BJ (cell line): ENCODE measurements at places on chromosomes 2 and 18. TPM values are rescaled to one million over a fixed set of nuclear protein-coding genes. Genes with fewer than 3 reads are reported as not detected.

NRP2 gene
- 14.7 and 19.7 TPM in 2 replicates for polyA plus RNA-seq

DNA sequence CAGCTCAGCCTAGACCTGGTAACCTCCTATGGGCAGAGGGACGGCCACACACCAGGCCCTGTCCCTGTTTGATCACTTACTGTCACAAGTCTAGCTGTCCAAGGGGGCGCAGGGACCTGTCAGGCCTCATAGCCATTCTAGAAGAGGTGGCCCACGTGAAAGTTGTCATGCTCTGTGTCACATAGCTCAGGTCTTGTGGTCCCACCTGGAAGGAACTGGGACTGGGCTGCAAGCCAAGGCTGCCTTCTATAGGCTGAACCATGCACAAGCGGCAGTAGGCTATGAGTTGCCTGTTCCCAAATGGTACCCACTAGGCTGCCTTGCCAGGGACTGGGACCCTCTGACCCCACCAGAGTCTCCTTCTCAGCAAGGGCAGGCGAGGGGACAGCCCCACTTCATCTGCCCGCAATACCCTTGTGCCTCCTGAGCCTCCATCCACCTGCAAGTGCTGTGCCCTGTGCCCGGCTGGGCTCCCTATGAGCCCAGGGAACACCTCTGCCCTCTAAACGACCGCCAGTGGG lies 177.5 kb downstream of the ANAPC1 start:
- no peak for DNase-seq

- no peak for DNase-seq
Measured at GRCh38 chr2:234269769-234270204, 219.3 kb downstream of the SPP2 start.

MEIS1 gene
- polyA plus RNA-seq = 57.4 and 65.7 TPM in 2 replicates

GRCh38 chr2:2732331-2733119 lies 401.4 kb upstream of the MYT1L start:
- DNase-seq = no peak

- peak; percentile 45 for DNase-seq
Measured at GRCh38 chr18:35616664-35617423, 35.3 kb downstream of the GALNT1 start.

DNA sequence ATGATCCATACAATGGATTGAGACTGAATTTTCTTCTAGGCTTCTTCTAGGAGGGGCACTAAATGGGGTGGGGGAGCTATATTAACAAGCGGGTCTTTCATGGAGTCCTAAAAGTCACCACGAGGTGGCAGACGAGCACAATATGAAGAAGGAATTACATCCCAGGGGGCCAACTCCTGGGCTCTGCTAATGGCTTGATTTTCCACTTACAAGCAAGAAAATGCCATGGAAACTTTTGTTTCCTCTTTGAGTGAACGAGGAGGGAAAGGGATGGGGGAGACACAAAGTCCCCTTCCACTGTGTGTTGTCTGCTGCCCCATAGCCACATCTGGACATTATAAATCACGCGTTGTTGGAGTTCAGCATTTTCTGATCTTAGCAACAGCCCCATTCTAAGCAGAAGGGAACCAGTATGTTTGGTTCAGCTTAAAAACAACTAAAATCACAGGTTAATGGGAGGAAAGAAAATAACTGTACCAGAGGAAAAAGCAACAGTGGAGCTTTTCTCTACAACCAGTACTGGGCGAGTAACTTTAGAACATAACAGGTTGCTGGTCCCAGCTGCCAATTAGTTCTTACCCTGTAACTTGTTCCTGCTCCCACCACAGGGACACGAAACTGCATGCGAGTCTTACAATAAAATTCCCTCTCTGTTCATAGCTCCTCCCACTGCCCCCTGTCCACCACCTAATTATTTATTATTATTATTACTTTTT lies 285.0 kb upstream of the PARD3B start:
- DNase-seq = no peak

DNA sequence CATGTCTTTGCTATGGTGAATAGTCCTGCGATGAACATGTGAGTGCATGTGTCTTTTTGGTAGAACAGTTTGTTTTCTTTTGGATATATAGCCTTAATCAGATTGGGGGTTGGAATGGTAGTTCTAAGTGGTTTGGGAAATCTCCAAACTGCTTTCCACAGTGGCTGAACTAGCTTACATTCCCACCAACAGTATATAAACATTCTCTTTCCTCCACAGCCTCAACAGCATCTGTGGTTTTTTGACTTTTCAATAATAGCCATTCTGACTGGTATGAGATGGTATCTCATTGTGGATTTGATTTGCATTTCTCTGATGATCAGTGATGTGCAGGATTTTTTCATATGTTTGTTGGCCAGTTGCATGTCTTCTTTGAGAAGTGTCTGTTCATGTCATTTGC lies 112.2 kb upstream of the SESTD1 start:
- DNase-seq = peak; percentile 17

DNA sequence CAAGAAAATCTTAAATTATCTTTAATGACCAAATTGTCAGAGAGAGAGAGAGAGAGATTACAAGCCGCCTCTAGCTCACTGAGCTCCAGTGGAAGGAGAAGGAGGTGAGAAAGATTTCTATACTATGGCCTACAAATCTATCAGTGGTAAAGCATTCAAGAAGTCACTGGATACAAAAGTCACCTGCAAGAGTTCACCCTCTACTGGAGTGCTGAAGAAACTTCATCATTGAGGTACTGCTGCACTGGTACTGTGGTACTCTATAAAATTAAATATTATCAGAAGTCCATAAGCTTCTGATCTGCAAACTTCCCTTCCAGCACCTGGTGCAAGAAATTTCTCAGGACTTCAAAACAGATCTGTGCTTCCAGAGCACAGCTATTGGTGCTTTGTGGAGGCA lies 48.3 kb upstream of the AGPS start:
- no peak for DNase-seq

SLC5A7 gene
- polyA plus RNA-seq = not detected in 2 replicates

DNA sequence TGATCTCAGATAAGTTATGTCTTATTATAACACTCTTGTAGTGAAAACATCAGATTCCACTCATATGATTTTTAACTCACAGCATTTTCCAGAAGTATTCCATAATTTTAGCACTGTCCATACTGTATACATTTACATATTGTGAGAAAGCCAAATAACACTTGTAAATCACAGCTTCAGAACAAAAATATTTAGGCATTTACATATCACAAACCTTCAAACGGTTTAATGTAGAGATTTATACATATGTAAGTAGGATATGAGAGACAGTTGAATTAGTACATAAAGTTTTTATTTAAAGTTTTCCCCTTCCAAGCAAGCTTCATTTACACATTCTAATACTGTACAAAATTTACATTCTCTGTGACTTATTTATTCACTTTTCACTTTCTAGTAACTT lies 100.4 kb downstream of the KLHL14 start:
- no peak for DNase-seq

PCARE gene
- polyA plus RNA-seq = not detected in 2 replicates
